ENCODE measurements at places on chromosomes 13 and 19.

DNA sequence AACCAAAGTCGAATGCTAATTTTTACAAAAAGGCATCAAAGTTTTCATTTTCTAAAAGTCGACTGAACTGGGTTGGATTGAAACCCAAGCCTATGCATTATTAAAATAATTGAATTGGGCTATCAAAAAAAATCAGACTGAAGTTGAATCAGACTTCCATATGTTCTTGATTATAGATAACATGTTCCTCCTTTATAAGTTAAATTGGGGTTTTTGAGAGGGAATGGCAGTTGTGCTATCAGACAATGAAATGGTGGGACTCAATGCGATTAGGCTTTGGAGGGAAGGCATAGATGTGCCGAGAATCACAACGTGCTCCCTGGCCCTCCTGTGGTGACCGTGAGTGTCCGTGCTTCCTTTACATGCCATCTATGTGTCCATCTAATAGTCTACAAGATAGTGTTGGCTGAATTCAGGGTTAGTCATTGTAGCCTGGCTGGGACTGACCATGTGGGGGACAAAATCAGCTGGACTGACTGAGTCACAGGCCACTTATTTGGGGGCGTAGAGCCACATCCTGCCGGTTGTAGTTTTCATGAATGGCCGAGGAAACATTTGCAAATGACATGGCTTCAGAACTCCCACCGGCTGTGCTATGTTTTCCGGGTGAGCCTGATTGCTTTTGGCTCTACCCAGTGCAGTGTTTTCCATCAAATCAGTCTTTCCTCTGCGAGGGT lies 37.1 kb upstream of the OLFM4 start:
- DNase-seq = no peak

DNA sequence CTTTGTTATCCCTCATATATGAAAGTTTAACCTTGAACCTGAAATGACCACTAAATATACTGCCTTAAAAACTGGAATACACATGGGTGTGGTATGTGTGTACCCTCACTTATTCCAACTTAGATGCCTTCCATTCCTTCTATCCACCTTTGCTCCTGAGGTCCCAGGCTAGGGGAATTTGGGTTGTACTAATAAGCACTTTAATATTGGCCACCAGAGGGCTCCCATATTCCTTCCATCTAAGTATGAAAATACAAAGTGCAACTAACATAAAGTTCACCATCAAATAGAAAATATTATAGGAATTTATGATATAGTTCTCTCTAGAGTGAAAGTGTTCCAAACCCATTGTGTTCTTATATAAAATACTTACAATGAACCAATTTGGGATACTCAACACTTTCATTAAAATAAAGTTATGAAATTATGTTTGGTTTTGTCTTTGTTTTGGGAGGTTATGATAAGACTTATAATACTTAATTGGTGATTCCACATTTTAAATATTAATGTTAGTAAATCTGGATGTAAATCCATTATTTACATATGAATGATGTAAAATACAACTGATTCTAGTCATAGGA lies 62.3 kb downstream of the ITGBL1 start:
- peak; percentile 73 for DNase-seq

DNA sequence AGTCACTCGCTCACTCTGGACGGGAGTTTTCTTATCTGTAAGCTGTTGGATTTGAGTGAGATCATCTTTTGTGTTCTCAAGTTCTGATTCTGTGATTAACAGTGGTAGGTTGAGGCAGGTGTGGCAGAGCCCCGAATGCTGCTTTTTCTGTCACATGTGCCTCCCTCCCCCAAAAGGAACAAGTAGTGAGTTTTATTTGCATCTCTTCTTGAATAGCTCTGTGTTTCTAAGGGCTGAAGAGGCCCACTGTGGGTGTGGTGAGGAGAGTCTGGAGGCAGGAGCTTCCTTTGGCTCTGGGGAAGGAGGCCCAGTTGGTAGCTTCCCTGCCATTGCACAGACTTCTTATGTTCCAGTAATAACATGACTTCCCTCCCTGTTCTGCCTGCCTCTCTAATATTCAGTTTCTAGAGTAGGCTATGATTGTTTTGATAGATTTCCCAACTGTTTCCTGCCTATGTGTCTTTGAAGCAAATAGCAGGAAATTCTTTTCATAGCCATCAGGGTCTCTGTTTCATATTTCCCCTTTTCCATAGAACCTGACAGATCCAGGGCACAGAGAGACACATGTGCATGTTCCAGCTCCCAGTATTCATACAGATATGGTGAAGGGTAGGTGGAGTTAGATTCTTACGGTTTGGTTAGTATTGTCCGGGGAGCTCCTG lies 23.9 kb upstream of the CXCL17 start:
- DNase-seq = no peak

DNA sequence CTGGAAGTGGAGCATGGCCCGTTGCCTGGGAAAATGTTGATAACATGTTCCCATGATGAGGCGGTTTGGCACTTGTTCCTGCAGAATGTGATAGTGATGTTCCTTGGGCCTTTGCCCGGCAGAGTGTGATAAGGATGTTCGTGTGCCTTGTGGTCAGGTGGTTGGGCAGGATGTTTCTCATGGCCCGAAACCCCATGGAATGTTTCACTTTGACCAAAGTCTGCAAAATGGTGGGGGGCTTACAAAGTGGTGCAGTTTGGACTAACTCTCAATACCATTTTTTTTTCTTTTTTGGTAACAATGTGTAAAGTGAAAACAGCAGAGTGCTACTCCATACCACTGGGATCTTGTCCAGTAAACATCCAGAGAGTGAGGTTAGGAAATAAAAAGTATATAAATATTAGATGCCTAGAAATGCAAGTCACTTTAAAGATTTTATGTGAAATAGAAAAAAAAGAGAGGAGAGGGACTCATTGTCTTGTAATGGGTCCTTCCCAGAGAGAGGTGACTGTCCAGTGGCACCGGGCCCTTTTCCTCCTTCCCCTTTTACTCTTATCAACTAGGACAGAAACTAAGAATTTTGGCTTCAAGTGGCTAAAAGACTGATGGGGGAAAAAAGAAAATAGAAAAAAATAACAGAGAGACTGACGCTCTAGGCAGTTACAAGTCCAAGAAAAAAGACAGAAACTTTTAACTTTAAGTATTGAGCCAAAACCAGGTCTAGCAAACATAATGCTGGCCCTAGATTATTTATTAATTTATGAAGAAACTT lies 5.7 kb downstream of the FPR3 start:
- no peak for DNase-seq

GRCh38 chr13:60094385-60095088 lies 69.2 kb downstream of the DIAPH3 start:
- DNase-seq = no peak

GRCh38 chr19:3084943-3085342 lies 9.2 kb upstream of the GNA11 start:
- no peak for DNase-seq

DNA sequence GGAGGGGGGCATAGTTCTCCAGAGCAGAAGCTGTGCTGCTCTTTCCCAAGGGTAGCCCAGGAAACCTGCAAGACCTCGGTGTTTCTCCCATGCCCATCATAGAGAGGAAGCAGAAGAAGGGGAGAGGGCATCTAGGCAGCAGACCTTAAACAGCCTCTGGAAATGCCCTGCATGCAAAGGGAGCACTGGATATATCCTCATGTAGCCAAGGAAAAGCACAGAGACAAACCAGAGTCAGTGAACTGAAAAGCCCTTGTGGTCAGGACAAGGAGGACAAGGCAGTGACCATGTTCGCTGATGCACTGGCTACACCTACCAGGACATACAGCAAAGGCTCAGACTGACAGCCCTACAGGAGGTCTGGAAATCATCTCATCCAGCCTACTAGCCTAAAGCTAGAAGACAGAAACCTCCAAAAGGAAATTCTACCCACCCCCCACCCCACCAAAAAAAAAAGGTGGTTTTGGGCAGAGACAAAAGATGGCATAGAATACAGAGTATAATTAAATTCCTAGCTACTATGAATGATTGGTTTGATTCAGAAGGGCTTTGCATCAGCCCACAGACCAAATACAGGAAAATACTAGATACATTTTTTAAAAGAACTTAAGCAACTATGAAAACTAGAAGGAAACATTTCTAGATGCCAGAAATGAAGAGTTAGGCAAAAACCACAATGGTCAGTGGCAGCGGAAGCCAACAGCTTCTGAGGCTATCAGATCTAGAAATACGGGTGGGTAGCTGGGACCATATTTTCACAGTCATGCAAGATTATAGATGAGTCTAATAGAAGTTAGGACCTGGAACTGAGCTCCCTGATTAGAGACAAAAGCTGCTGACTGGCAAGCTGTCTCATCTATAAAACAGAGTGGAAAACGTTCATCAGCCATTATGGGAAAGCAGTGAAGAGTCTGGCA lies 4.4 kb upstream of the TBC1D4 start:
- peak; percentile 40 for DNase-seq
